C1 segment of cervical spinal cord (tissue), 14 donors: ENCODE measurements at places on chromosomes 2 and 18.

DNA sequence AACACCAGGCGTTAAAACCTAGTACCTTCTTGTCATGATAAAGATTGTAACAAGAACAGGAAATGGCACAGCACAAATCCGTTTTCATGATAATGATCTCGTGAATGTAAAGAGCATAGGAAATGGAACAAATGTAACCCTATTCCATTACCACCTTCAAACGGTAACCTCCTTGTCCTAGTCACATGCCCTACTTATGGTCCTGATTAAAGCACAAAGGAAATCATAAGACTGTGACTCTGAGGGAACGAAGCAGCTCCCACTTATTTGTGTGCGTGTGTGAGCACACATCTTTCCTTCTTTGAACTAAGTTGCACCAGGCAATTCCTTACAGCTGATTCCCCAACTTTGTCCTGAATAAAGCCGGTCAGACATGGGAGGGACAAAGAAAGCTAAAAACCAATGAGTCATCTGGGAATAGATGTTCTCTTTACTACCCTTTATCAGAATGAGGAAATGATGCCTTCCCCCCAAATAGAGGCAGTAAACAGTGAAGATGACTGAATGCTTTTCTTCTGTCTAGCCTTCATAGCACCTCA is 192.6 kb downstream of the IKZF2 start:
- DNase-seq, result no peak

- DNase-seq, result no peak
Measured at GRCh38 chr2:84904151-84904550, 1.3 kb upstream of the TMSB10 start.

- no peak for DNase-seq
Measured at GRCh38 chr2:210387074-210387473, 72.1 kb upstream of the MYL1 start.

DNA sequence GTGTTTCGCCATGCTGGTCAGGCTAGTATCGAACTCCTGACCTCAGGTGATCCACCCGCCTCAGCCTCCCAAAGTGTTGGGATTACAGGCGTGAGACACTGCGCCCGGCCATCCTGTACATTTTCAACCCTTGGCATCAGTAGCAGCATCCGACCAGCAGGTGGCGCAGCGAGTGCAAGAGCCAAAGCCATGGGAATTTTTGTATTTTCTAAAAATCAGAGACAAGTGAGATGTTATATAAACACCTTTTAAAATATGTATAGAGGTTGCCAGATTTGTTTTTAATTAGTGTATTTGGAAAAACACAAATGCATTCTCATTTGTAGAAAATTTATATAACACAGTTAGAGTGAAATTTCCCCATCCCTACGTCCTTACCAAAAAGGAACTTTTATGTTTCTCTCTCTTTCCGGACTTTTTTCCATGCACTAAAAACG is 36.8 kb downstream of the MOGAT1 start:
- peak; percentile 5 for DNase-seq

DNA sequence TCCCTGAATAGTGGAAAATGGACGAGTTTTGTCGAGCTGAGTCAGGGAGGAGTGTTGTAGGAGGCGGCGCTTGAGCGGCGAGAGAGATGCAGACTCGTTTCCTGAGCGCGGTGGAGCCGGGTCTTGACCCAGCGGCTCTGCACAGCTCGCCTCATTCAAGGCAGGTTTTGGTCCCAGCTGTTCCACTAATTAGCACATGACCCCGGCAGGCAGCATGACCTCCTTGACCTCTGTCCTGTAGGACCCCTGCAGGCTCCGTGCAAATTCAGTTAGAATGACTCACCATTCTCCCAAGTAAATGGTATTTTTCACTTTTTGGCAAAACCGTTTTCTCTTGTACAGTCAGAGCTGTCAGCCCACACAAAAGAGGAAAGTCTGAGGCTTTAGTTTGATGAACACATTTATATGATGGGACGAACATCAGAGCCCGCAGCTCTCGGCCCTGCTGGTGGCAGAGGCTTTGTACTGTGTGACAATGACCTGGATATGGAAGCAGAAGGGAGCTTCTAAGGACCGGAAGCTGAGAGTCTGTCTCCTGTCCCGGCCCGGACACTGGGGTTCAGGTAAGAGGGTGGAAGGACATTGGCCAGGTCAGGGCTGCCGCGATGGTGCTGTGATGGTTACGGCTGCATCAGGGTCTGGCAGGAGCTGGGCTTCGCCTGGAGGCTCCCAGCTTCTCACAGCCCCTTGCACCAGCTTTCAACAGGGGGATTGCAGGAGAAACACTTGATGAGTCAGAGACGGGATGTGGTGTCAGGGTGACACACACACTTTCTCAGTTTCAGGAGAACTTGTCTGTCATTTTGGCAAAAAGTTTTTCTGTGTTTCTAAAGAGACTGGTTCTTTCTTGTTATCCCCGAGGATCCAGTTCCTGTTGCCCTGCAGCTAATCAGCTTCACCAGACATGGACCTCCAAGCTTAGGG is 29.9 kb upstream of the ALKAL2 start:
- no peak for DNase-seq

- DNase-seq, result no peak
Measured at GRCh38 chr2:205288686-205289085, 393.6 kb upstream of the NRP2 start.

GRCh38 chr2:239700686-239701345 is 300.0 kb upstream of the HDAC4 start:
- DNase-seq, result peak; percentile 52

GRCh38 chr18:39033312-39033711 is 1467.7 kb upstream of the CELF4 start:
- no peak for DNase-seq

- DNase-seq, result no peak
Measured at GRCh38 chr2:99879481-99879880, 262.9 kb downstream of the AFF3 start.

GRCh38 chr2:191357678-191358077 is 112.5 kb downstream of the MYO1B start:
- no peak for DNase-seq

DNA sequence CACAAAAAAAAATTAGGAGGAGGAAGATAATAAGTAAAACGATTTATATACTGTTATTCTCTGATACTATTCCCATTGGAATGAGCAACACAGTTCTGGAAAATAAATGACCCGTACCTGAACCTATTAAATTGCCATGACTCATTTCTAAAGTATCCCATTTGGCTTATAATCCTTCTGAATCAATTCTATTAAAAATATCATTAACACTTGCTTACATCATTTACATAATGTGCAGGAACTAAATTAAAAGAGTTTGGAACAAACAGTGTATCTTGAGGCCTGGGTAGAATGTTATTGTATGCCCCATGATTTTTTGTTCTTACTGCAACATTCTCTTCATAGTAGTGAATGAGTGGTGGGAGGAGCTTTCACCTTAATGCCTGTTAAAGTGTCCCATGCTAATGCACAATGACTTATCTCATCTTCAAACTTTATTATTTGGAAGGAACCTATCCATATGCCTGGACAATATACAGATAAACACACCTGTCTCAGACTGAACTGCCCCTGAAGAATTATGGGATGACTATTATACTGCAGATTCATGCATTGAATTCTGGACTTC is 549.9 kb upstream of the ACVR2A start:
- DNase-seq, result no peak
